ENCODE measurements at places on chromosomes 16 and 17. TPM values are rescaled to one million over a fixed set of nuclear protein-coding genes. Genes with fewer than 3 reads are reported as not detected.

DNA sequence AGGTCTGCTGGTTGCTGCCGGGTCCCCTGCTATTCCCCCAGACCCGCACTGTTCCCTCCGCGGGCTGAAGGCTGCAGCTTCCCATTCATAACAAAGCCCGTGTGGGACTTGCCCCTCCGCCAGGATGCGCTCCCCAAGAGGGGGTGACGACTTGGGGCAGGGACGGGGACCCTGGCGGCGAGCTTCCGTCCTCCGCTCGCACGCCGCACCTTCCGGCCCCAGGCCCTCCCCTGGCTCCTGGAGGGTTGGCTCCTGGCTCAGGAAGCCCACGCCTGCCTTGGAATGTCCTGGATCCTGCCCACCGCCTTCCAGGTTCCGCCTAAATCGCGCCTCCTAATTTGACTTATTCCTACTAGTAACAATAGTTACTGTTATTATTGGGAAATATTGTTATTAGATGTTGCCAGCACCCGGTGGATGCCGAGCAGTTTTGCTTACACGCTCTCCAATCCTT, 1.1 kb upstream of the TFAP4 start:
- peak overlapping the region; percentile 96 for H3K4me3 ChIP-seq
- peak overlapping the region; percentile 89 for H3K27ac ChIP-seq
- H3K4me1 ChIP-seq = peaks cover 21% of the 10 kb centered on the region
- no peaks in the 10 kb centered on the region for H3K27me3 ChIP-seq
- peak; percentile 83 for DNase-seq
- H3K36me3 ChIP-seq = no peaks in the 10 kb centered on the region

- H3K4me3 ChIP-seq = no peak overlapping the region
- no peak for DNase-seq
- no peaks in the 10 kb centered on the region for H3K4me1 ChIP-seq
- H3K36me3 ChIP-seq = no peaks in the 10 kb centered on the region
- H3K27me3 ChIP-seq = no peaks in the 10 kb centered on the region
Measured at GRCh38 chr17:26809033-26809432, 484.9 kb upstream of the WSB1 start.

- no peak overlapping the region for H3K4me3 ChIP-seq
- no peaks in the 10 kb centered on the region for H3K27me3 ChIP-seq
- no peaks in the 10 kb centered on the region for H3K4me1 ChIP-seq
- H3K36me3 ChIP-seq = no peaks in the 10 kb centered on the region
- H3K27ac ChIP-seq = no peak overlapping the region
Measured at GRCh38 chr16:49378238-49378637, 4.6 kb downstream of the C16orf78 start.

- no peak overlapping the region for H3K4me3 ChIP-seq
- DNase-seq = no peak
- no peaks in the 10 kb centered on the region for H3K36me3 ChIP-seq
- no peaks in the 10 kb centered on the region for H3K27me3 ChIP-seq
Measured at GRCh38 chr16:20624882-20625807, 49.0 kb upstream of the ACSM2B start.

DNA sequence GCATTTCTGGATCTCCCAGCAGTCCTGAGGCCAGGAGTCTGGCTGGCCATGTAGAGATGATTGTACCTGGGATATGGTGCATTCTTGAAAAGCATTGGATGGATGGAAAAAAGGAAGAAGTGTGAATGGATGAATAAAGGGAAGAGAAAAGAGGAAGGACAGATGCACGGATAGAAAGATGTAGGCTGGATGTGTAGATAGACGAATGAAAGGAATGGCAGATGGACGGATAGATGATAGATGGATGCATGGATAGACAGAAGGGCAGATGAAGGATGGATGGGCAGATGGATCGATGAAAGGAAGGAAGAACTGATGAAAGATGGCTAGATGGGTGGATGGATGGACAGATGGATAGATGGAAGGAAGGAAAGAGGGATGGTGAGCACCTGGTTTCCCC, 210.9 kb downstream of the MSI2 start:
- no peak overlapping the region for H3K27ac ChIP-seq
- DNase-seq = no peak
- no peak overlapping the region for H3K4me3 ChIP-seq

GRCh38 chr17:39772415-39772814, 34.7 kb downstream of the GRB7 start:
- no peak for DNase-seq
- H3K27ac ChIP-seq = no peak overlapping the region
- no peaks in the 10 kb centered on the region for H3K36me3 ChIP-seq

DNA sequence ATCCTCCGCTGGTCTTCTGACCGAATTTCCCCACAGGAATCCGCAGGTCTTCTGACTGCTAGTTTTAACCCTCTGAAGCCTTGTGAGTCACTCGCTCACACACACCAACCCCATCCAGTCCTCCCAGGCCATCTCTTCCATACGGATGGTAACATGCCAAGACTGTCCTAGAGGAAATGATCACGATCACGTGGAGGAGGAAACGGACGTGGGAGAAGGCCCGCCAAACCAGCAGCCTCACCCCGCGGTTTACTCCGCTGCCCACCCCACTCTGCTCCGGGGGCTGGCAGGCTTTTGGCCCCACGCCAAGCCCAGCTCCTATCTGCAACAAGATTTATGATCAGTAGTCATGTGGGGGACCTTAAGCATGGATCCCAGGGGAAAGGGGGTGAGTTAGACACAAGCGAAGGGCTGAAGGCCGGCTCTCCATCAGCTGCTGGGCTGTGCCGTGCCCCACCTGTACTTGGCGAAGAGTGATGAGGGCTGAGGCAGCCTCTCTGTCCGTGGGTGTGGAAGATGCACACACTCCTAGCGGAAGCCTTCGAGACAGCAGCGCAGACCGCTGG, 1.5 kb upstream of the FAAP100 start:
- peak overlapping the region; percentile 84 for H3K27ac ChIP-seq
- H3K36me3 ChIP-seq = peaks cover 29% of the 10 kb centered on the region
- H3K4me3 ChIP-seq = no peak overlapping the region
- no peak for DNase-seq

- no peak overlapping the region for H3K4me3 ChIP-seq
- DNase-seq = no peak
- no peaks in the 10 kb centered on the region for H3K36me3 ChIP-seq
- H3K27me3 ChIP-seq = no peaks in the 10 kb centered on the region
Measured at GRCh38 chr17:56177361-56177760, 24.1 kb downstream of the ANKFN1 start.

DNA sequence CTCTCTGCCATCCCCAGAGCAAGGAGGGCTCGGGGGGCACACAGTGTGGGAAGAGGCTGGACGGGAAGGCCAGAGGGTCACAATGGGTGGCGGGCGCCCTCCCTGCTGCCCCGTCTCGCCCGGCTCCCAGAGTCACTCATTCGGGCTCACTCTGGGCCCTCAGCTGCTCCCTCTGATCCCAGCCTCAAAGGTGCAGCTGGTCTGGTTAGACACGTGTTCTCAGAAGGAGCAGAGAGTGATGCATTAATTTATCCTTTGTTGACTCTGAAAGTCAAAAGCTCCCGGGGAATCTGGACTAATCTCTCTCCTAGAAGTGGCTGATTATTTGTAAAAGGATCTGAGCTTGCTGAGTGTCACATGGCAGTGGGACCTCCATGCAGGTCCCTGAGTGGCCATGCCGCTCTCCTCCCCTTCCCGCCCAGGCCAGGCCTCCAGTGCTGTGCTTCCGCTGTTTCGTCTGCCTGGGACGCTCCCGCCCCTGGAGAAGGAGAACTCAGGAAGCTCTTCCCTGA, 87.5 kb downstream of the SEC14L1 start:
- no peak overlapping the region for H3K27ac ChIP-seq
- no peak overlapping the region for H3K4me3 ChIP-seq

- peak; percentile 83 for DNase-seq
- no peaks in the 10 kb centered on the region for H3K4me1 ChIP-seq
- H3K27ac ChIP-seq = peak overlapping the region; percentile 58
- no peak overlapping the region for H3K4me3 ChIP-seq
- peaks cover 9% of the 10 kb centered on the region for H3K36me3 ChIP-seq
- H3K27me3 ChIP-seq = no peaks in the 10 kb centered on the region
Measured at GRCh38 chr17:78390241-78391050, 12.0 kb downstream of the PGS1 start.

DNA sequence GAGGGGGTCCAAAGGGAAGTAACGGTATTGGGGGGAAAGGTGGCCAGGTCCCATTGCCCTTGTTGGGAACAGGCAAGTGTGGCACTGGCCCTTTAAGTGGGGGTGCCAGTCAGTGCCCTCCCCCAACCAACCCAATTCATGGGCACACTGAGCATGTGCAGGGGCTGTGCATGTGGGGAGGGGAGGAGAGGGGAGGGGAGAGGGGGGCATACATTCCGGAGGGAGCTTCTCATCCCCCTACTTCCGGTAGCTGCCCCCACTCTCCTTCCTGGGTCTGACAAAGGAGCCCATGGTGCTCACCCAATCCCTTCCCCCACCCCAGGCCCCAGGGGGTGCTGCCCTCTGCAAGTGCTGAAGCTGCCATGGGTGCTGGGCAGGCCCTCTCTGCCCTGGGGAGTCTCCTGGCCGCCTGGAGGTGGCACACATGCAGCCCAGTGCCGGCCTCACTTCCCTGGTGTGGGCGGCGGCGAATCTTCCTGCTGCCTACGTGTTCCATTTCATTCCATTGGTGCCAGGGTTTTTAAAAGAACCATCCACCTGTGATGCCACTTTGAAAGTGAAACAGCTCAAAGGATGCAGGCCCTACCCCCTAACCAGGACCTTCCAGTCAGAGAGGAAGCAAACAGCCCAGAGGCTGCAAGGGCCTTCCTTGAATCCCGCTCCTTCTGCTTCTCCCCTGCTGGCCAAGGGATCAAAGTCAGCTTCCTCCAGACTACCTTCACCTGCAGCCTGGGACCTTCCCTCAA, 11.0 kb downstream of the HEXIM2 start:
- H3K36me3 ChIP-seq = no peaks in the 10 kb centered on the region
- no peaks in the 10 kb centered on the region for H3K4me1 ChIP-seq
- H3K27me3 ChIP-seq = no peaks in the 10 kb centered on the region

DNA sequence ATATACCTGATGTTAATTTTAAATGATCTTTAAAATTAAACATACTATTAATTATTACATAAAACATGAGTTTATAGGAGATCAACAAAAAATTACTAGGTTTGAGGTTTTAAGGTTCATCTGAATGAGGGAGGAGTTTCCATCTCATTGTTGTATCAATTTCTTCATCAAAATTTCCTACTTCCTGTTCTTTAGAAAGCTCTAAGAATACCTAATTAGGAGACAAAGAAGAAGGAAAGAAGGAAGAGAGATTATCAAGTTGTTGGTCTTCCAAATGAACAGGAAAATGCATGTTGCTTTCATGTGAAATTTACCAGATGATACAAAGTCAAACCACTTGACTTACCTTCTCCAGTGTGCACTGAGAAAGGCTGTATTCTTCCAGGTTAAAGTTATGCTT, 18.1 kb upstream of the ABCA9 start:
- no peak overlapping the region for H3K4me3 ChIP-seq
- H3K27me3 ChIP-seq = no peaks in the 10 kb centered on the region
- no peak for DNase-seq
- H3K27ac ChIP-seq = no peak overlapping the region
- H3K36me3 ChIP-seq = peaks cover 21% of the 10 kb centered on the region

GRCh38 chr16:58533751-58534470, 18.6 kb downstream of the SETD6 start:
- peaks cover 100% of the 10 kb centered on the region for H3K36me3 ChIP-seq
- no peaks in the 10 kb centered on the region for H3K4me1 ChIP-seq
- no peak for DNase-seq
- H3K27ac ChIP-seq = no peak overlapping the region
- no peaks in the 10 kb centered on the region for H3K27me3 ChIP-seq
- no peak overlapping the region for H3K4me3 ChIP-seq

DNA sequence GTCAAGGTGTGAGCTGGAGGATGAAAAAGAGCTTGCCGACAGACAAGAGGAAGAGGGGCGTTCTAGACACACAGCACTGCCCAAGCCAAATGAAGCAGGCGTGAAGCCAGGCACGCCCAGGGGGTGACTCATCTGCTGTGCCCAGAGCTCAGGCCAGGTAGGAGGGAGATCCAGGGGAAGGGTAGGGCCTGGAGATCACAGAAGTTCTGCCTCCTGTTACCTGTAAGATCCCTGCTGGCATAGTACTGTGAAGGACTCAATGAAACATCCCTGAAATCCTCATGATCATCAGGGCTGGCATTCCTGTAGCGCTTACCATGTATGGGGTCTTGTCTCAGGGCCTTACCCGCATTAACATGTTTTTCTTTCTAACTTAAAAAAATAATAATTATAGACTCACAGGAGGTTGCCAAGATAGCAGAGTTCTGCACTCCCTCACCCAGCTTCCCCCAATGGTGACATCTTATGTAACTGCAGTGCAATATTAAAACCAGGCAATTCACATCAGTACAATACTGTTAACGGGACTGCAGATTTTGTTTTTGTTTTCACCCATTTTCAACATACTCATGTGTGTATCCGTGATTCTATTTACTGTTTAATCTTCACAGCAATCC, 158.6 kb downstream of the XYLT1 start:
- H3K4me3 ChIP-seq = no peak overlapping the region
- no peaks in the 10 kb centered on the region for H3K4me1 ChIP-seq
- peak; percentile 94 for DNase-seq
- no peaks in the 10 kb centered on the region for H3K27me3 ChIP-seq

DNA sequence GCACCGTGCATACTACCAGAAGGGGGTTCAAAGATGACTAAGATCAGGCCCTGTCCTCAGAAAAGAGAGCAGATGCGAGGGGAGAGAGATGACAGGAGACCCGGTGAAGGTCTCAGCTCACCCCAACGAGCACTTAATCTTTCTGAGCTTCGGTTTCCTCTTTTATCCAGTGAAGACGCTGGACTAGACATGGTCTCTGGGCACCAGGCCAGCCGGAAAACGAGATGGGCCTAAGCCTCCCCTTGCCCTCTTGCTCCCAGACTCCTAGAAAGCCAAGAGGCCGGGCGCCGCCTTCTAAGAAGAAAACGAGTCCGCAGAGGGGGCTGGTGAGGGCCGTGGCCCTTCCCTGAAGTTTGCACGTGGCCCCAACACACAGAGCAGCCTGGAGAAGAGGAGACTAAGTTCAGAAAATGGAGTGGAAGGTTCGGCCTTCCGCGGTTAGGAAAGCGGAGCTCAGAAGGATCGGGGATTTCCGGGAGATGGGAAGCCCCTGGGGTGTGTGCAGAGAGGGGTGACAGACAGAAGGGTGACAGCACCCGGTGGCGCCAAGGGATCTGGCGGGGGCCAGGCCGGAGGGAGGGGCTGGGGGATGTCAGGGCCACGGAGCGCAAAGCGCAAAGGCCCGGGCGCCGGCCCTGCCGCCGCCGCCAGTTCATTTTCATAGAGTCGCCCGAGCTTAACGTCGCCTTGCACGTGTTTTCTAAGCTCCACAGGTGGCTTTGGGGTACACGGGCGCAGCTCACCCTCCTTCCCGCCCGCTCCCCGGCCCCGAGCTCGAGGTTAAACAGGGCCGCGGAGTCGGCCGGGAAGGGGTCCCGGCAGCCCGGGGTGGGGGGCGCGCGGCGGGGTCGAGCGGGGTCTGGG, 42.1 kb upstream of the BHLHA9 start:
- H3K27me3 ChIP-seq = peaks cover 22% of the 10 kb centered on the region
- H3K36me3 ChIP-seq = no peaks in the 10 kb centered on the region
- no peak overlapping the region for H3K4me3 ChIP-seq

Gene KRT40
- total RNA-seq = not detected

Gene NPIPA3
- 2.8 TPM for total RNA-seq

Gene PHOSPHO1
- total RNA-seq = not detected

Gene CD300E
- 0.66 TPM for total RNA-seq

Gene PRRT2
- 11.5 TPM for total RNA-seq

Gene ESRP2
- 0.16 TPM for total RNA-seq
